ENCODE measurements at places on chromosomes 6 and 20.
A peak's percentile ranks its signal among the peaks of the same experiment; 100 is the strongest.

GRCh38 chr6:113632220-113632864, 224.8 kb upstream of the MARCKS start:
- peak; percentile 94 for DNase-seq

DNA sequence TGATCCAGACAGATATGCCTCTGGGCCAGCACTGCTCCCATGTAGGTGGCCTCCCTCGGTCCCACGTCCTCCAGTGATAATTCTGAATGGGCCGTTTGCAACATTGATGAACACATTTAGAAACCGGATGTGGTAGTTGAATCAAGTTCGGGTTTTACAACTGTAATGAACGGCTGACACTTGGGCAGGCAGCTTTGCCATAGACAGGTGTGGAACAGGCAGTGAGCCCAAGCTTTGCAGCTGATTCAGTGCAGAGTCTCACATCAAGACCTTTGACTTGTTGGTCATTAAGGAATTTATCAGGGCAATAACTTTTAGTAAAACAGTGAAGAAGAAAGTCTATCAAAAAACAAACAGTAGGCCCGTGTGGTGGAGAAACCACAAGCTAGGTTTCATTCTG, 466.6 kb upstream of the AGPAT4 start:
- no peak for DNase-seq

GRCh38 chr6:45959534-45960145, 56.0 kb downstream of the CLIC5 start:
- DNase-seq = no peak

DNA sequence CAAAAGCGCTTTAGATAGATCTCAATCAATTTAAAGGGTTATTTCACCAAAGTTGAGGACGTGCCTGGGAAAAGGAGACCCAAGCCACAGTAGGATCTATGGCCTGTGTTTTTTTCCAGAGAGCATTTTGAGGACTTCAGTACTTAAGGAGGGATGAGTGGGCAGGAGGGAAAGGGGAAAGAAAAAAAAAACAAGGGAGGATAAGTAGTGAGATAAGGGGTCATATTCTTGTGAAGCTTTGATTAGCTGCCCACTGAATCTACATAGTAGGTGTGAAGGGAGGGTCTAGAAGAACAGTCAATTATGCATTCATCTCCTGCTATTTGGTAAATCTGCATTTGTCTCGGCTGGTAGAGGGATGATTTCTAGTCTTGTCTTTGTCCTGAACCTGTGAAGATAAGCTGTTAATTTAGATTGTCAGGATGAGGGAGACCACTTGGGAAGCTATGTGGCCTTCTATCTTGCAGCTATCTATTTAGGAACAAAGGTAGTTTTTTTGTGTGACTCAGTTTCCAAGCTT, 48.4 kb downstream of the CLVS2 start:
- no peak for DNase-seq

- DNase-seq = peak; percentile 62
Observed at GRCh38 chr6:87700397-87701343, 1.4 kb downstream of the AKIRIN2 start.
